Endothelial cell (in vitro differentiated cells): ENCODE measurements at places on chromosomes 2 and 18.

- no peak for DNase-seq
These were observed 172.0 kb downstream of the MGAT5 start for GRCh38 chr2:134425724-134426496.

- DNase-seq: no peak
These were observed 2.7 kb upstream of the SIX2 start for GRCh38 chr2:45011621-45012602.

DNA sequence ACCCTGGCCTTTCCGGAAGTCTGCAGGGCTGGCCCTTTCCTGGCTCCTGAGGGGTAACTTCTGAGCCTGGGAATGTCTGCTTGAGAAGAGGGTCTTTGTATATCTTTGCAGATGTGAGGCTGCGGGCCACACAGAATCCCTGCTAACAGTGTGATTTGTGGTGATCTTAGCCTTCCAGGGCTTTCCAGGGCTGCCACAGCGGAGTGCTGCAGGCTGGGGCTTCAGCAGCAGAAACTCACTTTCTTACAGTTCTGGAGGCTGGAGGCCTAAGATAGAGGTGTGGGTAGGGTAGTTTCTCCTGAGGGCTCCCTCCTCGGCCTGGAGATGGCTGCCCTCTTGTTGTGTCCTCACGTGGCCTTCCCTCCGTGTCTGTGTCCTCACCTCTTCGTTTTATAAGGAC lies 294.7 kb upstream of the HS6ST1 start:
- DNase-seq: no peak

GRCh38 chr2:239951129-239951734 lies 73.9 kb downstream of the NDUFA10 start:
- DNase-seq: no peak

GRCh38 chr2:165268754-165269153 lies 29.5 kb downstream of the SCN2A start:
- no peak for DNase-seq

GRCh38 chr2:225739328-225739727 lies 339.8 kb downstream of the NYAP2 start:
- no peak for DNase-seq

DNA sequence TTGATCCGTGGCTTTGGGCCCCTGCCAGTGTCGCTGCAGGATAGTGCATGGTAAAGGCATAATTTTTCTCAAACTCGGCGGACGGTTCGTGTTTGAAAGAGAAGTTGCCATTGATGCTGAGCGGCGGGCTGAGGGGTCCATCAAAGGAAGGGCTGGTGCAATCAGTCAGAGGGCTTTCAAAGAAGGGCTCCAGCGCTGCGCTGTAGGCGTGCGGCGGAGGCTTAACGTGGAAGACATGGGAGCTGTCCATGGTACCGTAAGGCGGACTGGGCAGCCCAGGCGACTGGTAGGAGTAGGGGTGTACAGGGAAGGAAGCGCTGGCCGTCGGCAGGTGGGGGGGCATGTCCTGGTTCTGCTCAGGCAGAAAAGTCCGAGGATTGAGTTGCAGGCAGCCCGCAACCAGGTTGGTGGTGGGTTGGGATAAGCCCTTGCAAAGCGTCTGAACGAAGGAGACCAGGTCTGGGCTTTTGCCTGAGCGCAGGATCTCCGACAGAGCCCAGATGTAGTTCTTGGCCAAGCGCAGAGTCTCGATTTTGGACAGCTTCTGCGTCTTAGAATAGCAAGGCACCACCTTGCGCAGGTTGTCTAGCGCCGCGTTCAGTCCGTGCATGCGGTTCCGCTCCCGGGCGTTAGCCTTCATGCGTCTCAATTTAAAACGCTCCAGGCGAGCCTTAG lies 2.3 kb downstream of the NEUROD1 start:
- DNase-seq: peak; percentile 87

GRCh38 chr2:65053199-65053598 lies 3.0 kb upstream of the CEP68 start:
- DNase-seq: no peak

- peak; percentile 57 for DNase-seq
These were observed 580 bp downstream of the NEDD4L start for GRCh38 chr18:58044370-58045241.

DNA sequence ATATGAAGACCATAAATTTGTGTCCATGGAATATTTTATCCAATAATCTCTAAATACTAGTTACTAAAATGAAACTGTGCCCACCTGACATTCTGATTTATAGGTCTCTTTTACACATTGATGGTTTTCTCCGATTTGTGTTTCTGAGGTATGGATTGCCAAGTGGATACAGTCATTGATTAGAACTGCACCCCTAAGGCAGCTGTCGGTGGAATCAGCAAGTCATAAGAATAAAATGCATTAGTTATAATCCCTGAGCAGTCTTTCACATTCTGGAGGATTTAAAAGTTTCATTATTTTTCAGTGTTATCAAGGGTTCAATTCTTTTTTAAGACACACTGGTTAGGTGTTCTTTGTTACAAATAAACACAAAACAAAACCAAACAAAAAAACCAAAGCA lies 6.0 kb downstream of the CAVIN2 start:
- DNase-seq: no peak

DNA sequence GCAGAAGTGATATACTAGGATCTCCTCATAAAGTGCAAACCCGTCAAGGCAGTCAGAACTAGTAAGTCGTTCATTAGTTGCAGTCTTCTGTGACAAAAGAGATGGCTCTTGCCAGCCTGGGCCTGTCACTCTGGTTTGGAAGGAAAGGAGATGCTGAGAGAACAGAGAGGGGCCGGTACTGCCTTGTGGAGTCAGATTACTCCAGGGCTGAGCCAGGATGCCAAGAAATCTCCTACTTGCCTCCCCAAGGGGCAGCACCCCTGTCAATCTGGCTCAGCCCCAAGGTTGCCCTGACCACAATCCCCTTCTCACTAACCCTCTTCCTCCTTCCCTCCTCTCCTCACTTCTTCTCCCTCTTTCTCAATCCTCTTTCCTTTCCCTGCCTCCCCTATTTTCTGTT lies 62.9 kb upstream of the ASPRV1 start:
- DNase-seq: no peak

- peak; percentile 51 for DNase-seq
These were observed at the start of gene CIDEA for GRCh38 chr18:12254136-12254819. Gene CIDEA, plus strand, starts transcription at chr18:12254361. Its CDS starts 23 bp downstream, at chr18:12254384.

- DNase-seq: no peak
These were observed 35.4 kb downstream of the INSIG2 start for GRCh38 chr2:118123561-118124232.
